HEK293T (cell line): ENCODE measurements at places on chromosomes 1 and 21.

GRCh38 chr1:24150234-24151174 is 7.6 kb upstream of the IL22RA1 start:
- DNase-seq, result peak; percentile 89

- no peak for DNase-seq
Observed at GRCh38 chr1:84539972-84540371, 33.6 kb upstream of the GNG5 start.

DNA sequence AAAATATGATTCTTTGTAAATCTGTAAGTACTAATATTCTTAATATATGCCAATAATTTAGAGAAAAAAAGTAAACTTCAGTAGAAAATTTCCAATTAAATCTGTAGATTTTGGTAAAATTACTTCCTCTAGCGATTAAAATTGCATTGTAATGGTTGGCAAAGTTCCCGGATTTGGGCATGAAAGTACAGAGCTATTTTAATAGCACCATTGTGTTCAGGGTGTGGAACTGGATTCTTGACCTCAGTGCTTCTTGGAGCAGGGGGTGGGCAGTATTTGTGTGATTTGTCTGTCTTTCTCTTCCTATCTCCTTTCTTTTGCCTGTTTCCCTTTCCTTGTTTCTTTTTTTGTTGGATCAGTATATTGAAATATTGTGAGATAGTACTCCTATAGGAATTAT is 72.1 kb downstream of the DNM3 start:
- DNase-seq, result no peak

DNA sequence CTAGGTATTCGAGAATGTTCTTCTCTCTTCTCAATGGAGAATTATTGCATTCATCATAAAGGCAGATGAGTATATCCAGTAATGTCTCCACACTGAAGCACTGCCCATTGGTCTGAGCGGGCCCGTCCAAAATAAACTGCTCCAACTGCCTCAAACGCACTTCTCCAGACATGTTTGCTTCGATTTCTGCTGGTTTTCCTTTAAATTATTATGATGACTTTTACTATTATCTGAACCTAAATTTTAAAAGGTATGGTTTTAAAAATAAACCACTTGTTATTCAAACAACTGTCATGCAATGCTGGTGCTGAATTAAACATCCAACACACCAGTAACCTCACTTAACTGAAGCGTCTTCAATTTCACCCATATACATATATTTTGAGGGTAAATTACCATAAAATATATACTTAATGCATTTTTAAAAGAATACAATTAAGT is 1.3 kb downstream of the CDC42BPA start:
- DNase-seq, result no peak

- no peak for DNase-seq
Observed at GRCh38 chr1:180029524-180030135, 75.0 kb downstream of the CEP350 start.

GRCh38 chr1:170339534-170339933 is 192.4 kb upstream of the GORAB start:
- DNase-seq, result no peak

DNA sequence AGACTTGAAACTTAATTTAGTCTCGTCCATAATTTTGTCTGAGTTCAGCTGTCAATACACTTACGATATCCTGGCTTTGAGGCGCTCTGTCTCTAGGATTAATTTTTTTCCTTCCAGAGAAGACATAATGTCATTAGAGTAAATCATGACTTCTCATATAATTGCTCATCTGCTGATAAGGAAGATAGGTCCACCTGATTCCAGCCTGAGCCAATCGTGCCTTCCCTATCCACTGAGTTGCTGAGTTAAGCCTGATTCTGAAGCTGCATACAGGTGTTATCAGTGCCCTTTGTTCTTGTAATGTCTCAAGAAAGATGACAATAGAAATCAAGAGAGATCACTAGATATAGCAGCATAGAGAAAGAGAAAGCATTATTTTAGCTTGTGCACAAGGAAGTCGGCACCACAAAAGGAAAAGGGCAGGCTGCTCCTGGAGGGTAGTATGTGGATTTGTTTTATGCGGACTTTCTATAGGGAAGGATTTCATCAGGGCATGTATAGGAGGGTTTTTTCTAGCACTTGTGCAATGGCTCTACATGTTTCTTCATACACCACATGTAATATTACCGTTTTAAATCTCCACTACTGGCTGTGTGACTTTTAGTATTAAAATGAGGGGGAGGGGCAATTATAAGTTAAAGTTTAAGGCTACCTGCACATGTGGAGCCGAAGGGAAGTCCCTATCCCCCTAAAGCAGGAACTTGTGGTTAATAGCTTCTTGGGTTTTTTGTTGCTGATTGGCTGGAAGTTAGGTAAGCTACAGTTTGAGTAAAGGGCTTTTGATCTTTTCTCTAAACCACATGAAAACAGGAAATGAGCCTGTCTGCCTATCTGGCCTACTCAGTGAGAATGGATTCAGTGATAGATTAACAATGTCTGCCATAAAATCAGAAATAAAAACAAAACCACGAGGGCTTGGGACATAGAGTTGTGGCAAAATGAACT is 133.4 kb downstream of the PLPPR5 start:
- no peak for DNase-seq

DNA sequence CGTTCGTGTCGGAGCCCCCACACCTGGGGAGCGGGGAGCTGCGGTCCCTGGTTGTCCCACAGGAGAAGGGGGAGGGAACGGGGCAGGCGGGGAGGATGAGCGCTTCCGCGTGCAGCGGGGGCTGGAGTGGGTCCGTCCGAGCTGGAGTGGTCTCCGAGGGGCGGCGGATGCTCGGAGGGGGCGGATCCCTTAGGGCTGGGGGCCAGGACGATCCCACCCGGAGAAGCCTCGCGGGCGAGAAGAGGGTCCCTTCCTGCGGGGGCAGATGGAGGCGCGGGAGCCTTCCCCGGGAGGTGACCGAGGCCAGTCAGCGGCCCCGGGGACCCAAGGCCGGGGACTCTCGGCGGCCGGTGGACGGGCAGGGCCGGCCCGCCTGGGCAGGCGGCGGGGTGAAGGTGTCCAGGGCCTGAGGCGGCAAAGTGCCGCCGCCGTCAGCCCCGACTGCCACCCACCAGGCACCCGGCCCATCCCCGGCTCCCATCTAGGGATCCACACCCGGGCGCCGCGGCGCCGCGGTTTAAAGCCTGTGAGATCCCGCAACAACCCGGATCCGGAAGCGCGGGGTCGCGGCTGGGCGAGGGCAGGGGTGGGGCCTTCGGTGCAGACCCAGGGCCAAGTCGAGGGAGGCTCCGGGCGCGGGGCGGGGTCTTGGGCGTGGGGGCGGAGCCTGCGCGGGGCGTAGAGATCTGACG is 5.3 kb upstream of the CCDC27 start:
- DNase-seq, result peak; percentile 96

DNA sequence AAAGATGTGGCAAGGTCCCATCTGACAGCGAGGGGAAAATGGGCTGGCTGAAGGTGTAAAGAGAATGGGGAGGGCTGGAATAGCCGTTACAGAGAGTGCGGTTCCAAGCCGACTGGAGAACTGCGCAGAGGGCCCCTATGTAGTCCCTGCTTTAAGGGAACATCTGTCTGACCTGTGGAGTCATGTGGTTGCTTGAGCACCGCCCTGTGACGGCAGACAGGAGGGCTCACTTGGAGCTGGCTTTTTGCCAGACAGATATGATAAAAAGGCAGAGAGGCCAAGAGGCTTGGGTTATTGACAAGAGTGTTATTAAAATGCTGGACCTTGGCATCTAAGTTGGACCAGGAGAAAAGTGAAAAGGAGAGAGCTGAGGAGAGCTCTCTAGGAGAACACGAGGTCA is 5.9 kb upstream of the PTPRF start:
- no peak for DNase-seq

DNA sequence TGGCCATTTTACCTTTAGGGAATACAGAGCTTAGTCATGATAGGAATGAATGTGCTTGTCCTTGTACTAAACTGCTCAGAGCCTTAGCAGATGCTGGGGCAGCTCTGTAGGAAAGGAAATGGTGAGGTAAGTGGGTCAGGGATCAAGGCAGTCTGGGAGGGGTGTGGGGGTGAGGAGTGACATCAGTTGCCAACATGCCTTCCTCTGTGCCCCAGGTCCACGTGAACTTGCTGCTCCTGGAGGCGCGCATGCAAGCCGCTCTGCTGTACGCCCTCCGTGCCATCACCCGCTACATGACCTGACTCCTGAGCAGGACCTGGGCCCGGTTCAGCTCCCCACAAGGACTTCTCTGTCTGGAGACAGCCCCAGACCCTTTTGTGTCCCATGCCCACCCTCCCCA is 21.2 kb downstream of the SESN2 start:
- DNase-seq, result no peak

DNA sequence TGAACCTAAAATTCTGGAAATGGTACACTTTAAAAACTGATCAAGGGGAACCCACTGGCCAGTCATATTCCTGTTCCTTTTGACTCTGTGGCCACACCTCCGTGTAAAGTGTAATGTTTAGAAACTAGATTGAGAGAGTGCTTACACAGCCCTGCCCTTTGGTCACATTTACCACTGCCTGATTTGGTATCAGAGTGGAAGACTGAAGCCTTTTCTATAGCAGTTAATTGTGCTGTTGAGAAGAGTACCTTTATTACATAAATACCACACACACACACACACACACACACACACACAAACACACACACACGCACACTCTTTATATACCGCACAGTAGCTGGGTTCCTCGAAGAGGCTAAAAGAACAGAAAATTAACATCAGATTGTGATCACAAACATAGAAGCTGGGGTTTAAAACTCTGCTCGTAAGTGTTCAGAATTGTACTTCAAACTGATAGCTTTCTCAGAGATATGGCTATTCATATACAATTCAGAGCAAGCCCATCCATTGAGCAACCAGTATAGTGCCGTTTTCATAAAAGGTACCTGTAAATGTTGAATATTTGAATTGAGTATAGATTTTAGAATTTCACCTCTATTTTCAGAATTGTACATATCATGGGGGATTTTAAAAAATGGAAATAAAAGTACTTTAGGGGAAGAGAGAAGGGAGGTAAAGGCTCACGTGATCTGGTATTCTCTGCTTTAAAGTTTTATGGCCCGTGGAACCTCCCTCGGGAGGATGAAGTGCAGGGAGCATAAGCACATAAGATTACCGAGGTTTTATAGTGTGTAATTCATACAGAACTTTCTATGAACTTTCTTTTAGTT is 37.5 kb downstream of the CAMTA1 start:
- peak; percentile 39 for DNase-seq

- no peak for DNase-seq
Observed at GRCh38 chr1:232508130-232508701, 121.7 kb downstream of the SIPA1L2 start.

GRCh38 chr1:199909137-199909536 is 118.4 kb upstream of the NR5A2 start:
- no peak for DNase-seq

DNA sequence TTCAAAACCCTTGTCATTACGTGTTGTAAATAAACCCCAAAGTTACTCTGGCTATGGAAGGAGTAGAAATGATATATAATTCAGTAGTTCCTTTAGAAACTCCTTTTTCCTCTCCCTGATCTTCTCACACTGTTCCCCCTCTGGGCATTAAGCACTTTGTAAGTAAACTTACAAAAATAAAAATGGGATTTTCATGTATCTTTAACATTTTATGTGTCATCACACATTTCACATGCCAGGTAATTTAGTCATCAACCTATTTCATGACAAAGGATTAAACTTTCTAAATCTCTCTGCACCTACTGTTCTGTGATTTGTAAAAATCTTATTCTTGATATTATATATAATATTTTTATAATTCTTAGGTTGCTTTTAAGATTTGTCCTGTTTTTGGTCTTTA is 176.9 kb downstream of the NEK7 start:
- DNase-seq, result no peak

GRCh38 chr1:116581323-116581885 is 10.6 kb upstream of the CD58 start:
- DNase-seq, result no peak

- no peak for DNase-seq
Observed at GRCh38 chr1:208799186-208799585, 555.0 kb upstream of the PLXNA2 start.

GRCh38 chr1:37021502-37021901 is 12.8 kb downstream of the GRIK3 start:
- no peak for DNase-seq

DNA sequence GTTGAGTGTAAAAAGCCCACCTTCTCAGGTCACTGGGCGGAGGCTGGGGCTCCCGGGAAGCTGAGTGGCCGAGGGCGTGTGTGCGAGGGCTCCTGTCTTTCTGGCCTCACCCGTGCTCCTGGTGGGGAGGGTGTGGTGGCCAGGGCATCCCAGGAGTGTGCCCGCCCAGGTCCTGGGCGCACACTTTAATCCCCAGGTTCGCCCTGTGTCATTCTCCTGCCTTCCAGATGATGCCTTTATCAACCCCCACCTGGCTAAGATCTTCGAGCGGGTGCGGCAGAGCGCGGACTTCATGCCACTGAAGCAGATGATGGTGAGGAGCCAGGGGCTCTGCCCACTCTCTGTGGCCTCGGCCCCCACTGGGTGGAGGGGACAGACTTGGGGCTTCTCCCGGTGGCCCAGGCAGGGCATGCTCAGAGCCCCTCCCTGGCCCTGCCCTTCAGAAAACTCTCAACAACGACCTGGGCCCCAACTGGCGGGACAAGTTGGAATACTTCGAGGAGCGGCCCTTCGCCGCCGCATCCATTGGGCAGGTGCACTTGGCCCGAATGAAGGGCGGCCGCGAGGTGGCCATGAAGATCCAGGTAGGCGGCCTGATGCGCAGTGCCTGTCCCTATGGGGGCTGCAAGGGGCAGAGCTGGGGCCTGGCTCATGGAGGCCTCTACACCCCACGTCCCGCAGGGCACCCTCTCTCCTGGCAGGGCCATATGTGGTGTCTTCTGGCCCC is 42.5 kb downstream of the COQ8A start:
- DNase-seq, result no peak

- DNase-seq, result no peak
Observed at GRCh38 chr1:238063454-238063853, 172.7 kb upstream of the ZP4 start.

DNA sequence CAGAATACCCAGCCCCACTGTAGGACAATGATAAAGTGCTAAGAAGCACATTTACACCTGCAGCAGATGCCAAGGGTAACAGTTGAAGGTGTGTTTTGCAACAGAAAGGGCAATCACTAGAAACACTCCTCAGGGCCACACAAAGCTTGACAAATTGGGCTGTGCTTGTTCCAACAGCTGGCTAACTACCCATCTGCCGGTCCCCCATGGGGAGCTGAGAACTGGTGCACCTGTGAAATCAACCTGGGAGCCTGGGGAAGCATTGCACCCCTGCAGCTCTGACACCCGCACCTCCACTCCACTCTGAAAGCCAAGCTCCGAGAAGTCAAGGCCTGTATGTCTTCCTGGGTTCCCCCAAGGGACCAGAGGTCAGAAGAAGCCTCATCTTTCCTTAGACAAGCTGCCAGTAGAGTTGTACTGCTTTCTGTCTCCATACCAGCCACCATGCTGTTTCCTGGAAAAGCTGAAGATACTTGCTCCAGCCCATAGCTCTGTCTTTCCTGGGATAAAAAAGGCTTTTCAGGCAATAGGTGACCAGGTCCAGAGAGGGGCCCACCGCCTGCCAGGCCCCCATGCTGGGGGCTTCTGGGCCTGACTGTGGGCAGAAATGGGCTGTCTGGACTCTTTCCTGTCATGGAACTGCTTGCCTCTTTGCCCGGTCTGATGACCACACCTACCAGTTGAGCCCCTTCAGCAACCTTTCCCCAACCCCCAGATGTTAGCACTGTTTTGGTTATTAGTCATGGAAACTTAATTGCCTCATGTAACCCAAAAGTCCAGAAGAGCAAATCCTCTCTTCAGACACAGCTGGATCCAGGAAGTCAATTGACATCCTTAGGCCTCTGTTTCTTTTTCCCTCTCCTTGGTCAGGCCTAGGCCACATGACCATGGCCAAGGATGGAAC is 93.6 kb downstream of the KIF14 start:
- no peak for DNase-seq
